ENCODE measurements at places on chromosomes 3 and 15. TPM values are rescaled to one million over a fixed set of nuclear protein-coding genes. Genes with fewer than 3 reads are reported as not detected.
A peak's percentile ranks its signal among the peaks of the same experiment; 100 is the strongest.

DNA sequence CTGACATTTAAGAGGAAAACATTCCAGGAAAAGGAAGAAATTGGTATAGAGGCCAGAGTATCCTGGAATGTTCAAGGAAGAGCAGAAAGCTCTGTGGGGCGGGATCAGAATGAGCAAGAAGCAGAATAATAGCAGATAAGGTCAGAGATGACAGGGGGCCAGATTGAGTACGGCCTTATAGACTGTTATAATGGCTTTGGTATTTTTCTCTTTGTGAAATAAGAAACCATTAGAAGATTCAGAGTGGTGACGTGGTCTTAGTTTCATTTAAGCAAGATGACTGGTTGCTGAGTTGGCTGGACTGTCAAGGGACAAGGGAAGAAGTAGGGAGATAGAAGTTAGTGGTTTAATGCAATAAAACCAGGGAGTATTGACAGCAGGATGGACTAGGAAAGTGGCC lies 218.3 kb upstream of the SOX2 start:
- H3K36me3 ChIP-seq: no peaks in the 10 kb centered on the region
- H3K4me1 ChIP-seq: no peaks in the 10 kb centered on the region
- no peak overlapping the region for H3K4me3 ChIP-seq
- H3K27me3 ChIP-seq: no peaks in the 10 kb centered on the region
- no peak for DNase-seq
- H3K27ac ChIP-seq: no peak overlapping the region

DNA sequence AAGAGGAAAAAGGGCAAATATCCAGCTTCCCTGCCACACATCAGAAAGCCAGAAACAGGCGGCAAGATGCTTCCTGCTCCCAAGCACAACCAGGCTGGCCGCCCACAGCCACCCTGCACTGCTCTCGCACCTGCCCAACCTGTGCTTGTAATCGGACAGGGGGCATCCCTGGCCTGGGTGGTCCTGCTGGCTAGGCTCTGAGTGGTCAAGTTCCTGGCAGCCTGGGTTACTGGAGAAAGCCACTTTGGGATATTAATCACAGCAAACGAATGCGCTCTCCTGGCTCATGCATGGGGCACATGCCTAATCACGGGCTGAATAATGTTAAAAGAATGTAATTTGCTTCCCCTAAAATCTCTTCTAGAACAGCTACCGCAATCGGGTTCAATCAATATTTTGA lies 442.4 kb downstream of the MCTP2 start:
- DNase-seq: no peak
- peaks cover 23% of the 10 kb centered on the region for H3K4me1 ChIP-seq
- H3K27ac ChIP-seq: no peak overlapping the region
- no peak overlapping the region for H3K4me3 ChIP-seq

GRCh38 chr3:36969540-36970432 lies 23.1 kb downstream of the EPM2AIP1 start:
- H3K36me3 ChIP-seq: no peaks in the 10 kb centered on the region
- DNase-seq: peak; percentile 94
- H3K4me1 ChIP-seq: peaks cover 12% of the 10 kb centered on the region

GRCh38 chr3:13750215-13750614 lies 129.7 kb downstream of the WNT7A start:
- peaks cover 24% of the 10 kb centered on the region for H3K4me1 ChIP-seq
- no peak overlapping the region for H3K27ac ChIP-seq
- H3K4me3 ChIP-seq: no peak overlapping the region
- no peaks in the 10 kb centered on the region for H3K36me3 ChIP-seq
- H3K27me3 ChIP-seq: no peaks in the 10 kb centered on the region

- peaks cover 2% of the 10 kb centered on the region for H3K27me3 ChIP-seq
- no peak for DNase-seq
- no peaks in the 10 kb centered on the region for H3K36me3 ChIP-seq
- no peak overlapping the region for H3K4me3 ChIP-seq
- peaks cover 29% of the 10 kb centered on the region for H3K4me1 ChIP-seq
- no peak overlapping the region for H3K27ac ChIP-seq
These were observed 26.1 kb upstream of the FGD5 start for GRCh38 chr3:14792691-14793121.

- no peaks in the 10 kb centered on the region for H3K36me3 ChIP-seq
- H3K4me3 ChIP-seq: peak overlapping the region; percentile 63
- peak overlapping the region; percentile 72 for H3K27ac ChIP-seq
- DNase-seq: no peak
- peaks cover 18% of the 10 kb centered on the region for H3K4me1 ChIP-seq
These were observed 393 bp downstream of the ERICH6 start for GRCh38 chr3:150703299-150703755.

DNA sequence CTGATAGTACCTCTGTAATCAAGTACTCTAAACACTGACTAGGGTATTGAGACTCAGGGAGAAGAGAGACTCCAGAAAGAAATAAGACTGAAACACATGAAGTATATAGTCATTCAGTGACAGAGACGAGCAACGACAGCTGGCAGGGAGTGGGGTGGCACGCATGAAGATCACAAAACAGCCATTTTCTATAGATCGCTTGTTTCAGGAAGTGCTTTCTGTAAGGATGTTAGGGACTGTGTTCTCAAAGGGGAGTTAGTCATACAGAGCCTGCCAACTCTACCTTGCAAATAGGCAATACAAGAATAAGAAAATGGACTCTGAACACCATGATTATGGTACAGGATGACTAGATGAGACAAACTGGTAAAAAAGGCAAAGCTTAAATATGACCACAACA lies 139.5 kb downstream of the TBL1XR1 start:
- H3K27ac ChIP-seq: peak overlapping the region; percentile 5
- no peaks in the 10 kb centered on the region for H3K36me3 ChIP-seq
- no peak for DNase-seq
- peaks cover 2% of the 10 kb centered on the region for H3K4me1 ChIP-seq

- no peaks in the 10 kb centered on the region for H3K36me3 ChIP-seq
- no peak overlapping the region for H3K4me3 ChIP-seq
- H3K27me3 ChIP-seq: no peaks in the 10 kb centered on the region
- H3K27ac ChIP-seq: no peak overlapping the region
These were observed 1002.4 kb upstream of the SEMA6D start for GRCh38 chr15:46714950-46715349.

GRCh38 chr3:8095724-8096123 lies 405.9 kb upstream of the LMCD1 start:
- H3K4me1 ChIP-seq: no peaks in the 10 kb centered on the region
- no peaks in the 10 kb centered on the region for H3K27me3 ChIP-seq
- DNase-seq: no peak
- no peaks in the 10 kb centered on the region for H3K36me3 ChIP-seq
- no peak overlapping the region for H3K4me3 ChIP-seq

DNA sequence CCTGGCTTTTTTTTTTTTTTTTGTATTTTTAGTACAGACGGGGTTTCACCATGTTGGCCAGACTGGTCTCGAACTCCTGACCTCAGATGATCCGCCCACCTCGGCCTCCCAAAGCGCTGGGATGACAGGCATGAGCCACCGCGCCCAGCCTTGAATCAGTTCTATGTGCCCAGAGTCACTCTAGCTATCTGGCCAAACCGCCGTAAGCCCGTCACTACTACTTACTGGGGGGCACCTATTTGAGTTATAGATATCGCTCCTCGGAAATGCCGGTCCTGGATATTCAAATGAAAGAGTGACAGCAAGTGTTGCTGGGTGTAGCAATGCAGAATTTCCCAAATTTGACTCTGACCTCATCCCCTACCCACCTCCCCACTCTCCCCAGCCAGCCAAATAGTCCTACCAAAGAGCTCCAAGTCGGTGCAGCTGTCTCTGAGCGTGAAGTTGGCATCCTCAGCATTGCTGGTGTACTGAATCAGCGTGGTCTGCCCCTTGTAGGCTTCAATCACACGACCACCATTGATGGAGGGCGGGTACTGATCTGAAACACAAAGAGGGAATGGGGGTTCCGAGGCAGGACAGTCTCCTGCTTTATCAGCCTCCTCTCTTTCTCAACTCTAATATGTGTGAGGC lies 38.1 kb downstream of the MUC20 start:
- DNase-seq: no peak
- H3K27ac ChIP-seq: no peak overlapping the region
- no peaks in the 10 kb centered on the region for H3K36me3 ChIP-seq
- no peak overlapping the region for H3K4me3 ChIP-seq

DNA sequence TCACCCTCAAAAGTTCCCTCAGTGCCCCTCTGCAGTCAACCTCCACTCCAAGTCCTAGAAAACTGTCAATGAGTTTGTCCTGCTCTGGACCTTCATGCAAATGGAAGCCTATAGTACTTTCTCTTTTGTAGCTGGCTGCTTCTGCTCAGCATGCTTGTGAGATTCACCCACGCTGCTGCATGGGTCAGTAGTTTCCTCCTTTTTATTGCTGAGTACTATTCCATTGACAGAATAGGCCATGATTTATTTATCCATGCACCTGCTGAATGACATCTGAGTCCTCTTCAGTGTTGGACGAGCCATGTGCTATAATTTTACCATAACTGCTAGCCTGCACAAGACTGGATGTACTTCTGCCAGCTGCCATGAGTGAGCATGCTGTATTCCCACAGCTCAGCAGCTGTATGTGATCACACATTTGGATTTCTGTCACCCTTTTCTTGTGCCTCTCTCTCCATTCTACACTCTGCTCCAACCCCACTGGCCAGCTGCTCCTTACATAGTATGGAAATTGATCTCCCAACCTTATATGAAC lies 26.3 kb downstream of the CDCP1 start:
- H3K27ac ChIP-seq: no peak overlapping the region
- H3K27me3 ChIP-seq: no peaks in the 10 kb centered on the region
- DNase-seq: no peak
- H3K36me3 ChIP-seq: no peaks in the 10 kb centered on the region
- no peaks in the 10 kb centered on the region for H3K4me1 ChIP-seq
- no peak overlapping the region for H3K4me3 ChIP-seq

DNA sequence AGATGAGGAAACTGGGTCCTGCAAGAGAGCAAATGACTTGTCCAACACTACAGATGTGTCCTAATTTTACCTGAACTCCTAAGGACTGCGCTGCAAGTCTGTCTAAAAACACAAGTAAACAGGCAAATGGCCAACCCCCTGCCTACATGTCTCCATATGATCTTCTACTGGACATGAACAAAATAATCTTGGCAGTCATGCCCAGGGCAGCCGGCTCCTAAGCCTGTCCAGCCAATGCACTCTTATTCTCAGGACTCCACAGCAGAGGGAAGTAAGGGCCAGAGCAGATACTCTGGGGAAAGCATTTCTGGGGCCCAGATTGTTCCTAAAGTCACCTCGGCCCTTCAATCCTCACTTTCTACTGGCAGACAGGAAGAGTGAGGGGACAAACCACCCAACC lies 10.3 kb downstream of the COLQ start:
- no peaks in the 10 kb centered on the region for H3K27me3 ChIP-seq
- no peaks in the 10 kb centered on the region for H3K36me3 ChIP-seq
- H3K4me3 ChIP-seq: no peak overlapping the region
- H3K4me1 ChIP-seq: peaks cover 14% of the 10 kb centered on the region
- no peak for DNase-seq

DNA sequence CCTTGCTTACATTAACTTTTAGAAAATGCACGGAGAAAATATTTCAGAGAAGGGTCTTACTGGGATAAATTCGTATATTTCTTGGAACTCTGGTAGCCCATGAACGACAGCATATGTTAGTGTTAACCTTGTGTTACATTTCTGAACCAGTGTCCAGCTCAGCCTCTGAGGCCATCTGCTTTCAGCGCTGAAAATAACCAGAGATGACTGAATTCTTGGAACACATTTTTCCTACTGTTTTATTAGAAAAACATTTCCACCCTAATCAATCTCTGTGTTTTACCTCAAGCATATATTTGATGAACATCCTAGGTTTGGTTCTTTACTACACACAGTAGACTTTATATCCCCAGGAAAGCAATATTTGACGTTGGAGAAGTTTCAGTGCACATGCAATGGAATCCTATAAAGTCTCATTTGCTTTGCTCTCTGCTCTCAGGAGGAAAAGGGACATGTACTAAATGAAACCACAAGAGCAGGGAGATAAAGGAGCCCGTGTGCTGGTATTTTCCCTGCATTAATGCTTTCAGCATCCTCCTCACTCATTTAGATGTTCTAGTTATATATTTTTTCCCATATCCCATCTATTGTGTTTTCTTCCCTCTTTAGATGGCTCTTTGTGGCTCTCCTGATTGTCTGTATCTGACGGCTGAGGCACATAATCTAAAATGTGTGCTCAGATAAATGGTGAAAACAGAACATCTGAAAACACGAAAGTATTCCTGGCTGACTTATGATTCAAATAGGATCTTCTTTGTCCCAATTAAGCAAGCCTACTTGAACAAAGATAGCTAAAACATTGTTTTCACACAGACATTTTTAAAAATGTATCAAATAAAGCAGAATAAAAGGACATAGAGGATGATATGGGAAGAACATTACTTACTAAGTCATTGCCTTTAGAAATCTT lies 151.7 kb upstream of the KCNMB2 start:
- H3K27ac ChIP-seq: no peak overlapping the region
- DNase-seq: peak; percentile 59
- no peaks in the 10 kb centered on the region for H3K4me1 ChIP-seq

DNA sequence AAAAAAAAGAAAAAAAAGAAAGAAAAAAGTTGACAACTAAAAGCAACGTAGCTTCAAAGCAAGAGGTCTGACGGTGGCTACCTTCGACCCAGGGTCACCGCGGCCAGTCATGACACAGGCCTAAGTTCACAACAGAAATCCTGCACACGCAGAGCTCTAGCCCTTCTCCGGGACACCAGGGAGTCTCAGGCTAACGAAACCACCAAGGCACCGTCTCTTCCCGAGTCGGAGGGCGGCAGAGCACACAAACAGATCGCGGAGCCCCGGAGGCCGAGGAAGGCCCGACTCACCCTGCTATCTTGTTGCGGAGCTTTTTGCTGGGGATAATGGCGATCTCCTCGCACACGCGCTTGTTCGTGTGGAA lies 584 bp downstream of the RPS17 start:
- peaks cover 26% of the 10 kb centered on the region for H3K36me3 ChIP-seq
- peak overlapping the region; percentile 92 for H3K27ac ChIP-seq
- no peaks in the 10 kb centered on the region for H3K27me3 ChIP-seq
- peak overlapping the region; percentile 92 for H3K4me3 ChIP-seq
- DNase-seq: no peak

DNA sequence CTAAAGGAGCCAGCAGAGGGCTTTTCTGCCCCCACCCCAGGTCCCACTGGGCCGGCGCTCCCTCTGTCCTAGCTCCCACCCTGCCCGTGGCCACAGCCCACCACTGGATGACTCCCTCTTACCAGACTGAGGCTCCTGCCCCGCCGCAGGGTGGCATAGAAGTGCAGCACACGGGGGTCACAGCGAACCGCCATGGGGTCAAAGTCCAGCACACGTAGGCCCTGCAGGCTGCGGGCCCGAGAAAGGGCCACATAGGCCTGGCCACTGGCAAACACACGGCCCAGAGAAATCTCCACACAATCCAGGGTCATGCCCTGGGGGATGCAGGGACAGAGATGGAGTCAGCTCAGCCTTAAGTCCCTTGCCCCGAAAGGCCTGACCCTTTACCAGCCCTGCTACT lies 9.0 kb downstream of the PIF1 start:
- no peak for DNase-seq
- H3K27me3 ChIP-seq: no peaks in the 10 kb centered on the region
- no peak overlapping the region for H3K4me3 ChIP-seq
- H3K4me1 ChIP-seq: no peaks in the 10 kb centered on the region
- H3K27ac ChIP-seq: no peak overlapping the region
- H3K36me3 ChIP-seq: peaks cover 24% of the 10 kb centered on the region

SH2D7 gene
- total RNA-seq: not detected

SNAPC5 gene
- 40.7 TPM for total RNA-seq

ETV5 gene
- total RNA-seq: 19.1 TPM

PAQR5 gene
- total RNA-seq: 5.3 TPM

MED12L gene
- 11.9 TPM for total RNA-seq

TBC1D2B gene
- 41.7 TPM for total RNA-seq

MAP4 gene
- 250 TPM for total RNA-seq

SHF gene
- 15.2 TPM for total RNA-seq

POLQ gene
- 2.8 TPM for total RNA-seq

A4GNT gene
- total RNA-seq: not detected

Measured in spinal cord (tissue), 10 donors.